ENCODE measurements at places on chromosomes 3 and 15.

GRCh38 chr15:89364341-89364740 is 29.7 kb upstream of the POLG start:
- DNase-seq, result no peak

DNA sequence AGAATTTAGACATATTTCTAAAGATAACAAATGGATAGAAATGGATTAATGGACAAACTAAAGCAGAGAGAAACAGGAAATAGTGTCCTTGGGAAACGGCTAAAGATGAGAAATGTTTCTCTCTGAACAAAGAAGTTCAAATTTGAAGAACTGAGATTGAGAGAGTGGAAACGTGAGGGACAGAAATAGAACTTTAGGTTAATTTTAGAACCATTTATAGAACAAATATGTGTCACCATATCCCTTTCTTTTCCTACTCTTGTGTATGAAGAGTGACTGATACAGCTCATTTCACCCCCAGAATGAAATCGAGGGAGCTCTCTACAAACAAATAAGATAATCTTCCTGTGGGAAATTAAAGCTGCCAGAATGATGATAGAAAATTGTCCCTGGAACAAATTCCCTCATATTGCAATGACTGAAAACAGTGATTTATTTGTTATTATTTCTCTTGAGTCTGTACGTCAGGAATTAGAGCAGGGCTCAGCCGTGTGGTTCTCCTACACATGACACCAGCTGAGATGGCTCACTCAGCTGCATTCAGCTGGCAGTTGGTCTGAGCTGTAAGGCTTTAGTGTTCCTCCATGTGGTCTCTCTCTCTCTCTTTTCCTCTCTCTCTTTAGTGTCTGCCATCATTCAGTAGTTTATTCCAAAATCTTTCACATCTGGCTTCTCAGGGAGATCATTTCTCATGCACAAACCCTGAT is 46.6 kb upstream of the ARPP21 start:
- DNase-seq, result no peak

DNA sequence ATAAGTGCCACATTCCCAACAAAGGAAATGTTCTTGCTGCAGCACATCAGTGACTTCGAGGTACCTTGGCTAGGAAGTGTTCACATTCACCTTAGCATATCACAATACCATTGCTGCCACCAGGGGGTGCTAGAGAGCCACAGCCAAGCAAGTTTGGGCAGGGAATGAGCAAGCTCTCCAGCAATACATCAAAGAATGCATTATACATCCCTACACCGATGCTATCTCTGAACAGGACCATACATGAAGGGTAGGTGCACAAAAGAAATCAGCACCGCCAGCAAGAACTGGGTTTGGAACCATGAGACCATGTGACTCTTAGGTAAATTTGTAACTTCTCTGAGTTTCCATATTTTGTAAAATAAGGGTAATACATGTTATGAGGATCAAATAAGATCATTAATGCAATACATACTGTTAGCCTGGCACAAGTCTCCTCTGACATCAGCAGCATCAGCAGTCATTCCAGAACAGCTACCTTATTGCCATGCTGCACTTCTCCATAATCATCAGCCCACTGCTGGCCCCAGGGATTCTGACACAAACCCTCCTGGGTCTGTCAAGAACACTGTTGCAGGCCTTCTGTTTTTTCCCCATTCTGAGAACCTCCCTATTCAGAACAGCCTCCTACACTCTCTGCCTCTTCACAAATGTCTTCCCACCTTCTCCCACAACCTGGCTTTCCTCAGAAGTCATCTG is 37.5 kb downstream of the RYK start:
- peak; percentile 93 for DNase-seq

DNA sequence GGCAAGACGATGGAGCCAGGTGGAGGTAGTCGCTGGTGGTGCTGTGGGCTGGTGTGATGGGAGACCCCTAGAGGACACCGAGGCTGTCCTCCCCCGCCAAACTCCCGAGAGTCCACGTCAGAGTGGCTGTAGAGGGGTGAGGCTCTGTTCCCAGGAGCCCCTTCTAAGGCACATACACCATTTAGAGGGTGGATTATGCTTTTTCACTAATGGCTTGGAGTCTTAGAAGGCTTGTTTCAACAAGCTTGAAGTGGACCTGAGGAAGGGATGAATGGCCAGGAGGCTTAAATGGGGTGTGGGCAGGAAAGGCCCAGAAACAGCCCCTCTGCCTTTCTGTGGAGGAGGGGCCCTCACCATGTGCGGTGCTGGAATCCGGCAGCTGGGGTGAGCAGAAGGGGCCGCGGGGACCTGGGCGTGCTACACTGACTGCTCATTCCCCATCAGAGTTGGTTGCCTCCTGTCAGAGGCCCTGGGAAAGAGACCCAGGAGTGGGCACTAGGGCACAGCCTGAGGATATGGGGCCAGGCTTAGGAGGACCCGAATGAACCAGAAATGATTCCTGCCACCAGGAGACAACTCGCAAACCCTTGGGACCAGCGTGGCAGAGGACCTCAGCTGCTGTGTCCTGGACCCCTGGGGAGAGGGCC is 66.2 kb downstream of the FEM1B start:
- DNase-seq, result no peak

DNA sequence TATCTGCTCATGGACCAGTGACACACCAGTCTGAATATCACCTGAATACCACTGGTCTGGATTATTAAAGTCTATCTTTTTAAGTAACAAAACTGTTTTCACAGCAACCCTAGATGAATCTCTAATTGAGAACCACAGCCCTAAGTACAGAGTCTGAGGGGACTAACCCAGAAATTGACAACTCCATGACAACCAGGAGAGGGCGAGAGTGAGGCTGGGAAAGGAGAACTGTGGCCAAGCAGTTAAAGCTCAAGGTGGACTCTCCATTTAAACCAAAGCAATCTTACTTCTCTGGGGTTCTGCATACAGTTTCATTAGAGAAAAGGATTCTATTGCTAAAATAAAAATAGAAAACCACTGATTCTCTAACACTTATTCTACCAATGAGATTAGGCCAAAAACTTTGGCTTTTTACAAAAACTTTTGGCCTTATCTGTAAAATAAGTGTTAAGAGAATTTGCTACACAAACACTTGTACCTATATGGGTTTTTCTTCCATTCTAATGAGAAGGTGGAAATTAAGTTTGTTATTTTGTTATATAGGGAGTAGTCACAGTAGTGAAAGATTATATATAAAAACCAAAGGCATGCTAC is 11.4 kb downstream of the NEK10 start:
- DNase-seq, result peak; percentile 42

DNA sequence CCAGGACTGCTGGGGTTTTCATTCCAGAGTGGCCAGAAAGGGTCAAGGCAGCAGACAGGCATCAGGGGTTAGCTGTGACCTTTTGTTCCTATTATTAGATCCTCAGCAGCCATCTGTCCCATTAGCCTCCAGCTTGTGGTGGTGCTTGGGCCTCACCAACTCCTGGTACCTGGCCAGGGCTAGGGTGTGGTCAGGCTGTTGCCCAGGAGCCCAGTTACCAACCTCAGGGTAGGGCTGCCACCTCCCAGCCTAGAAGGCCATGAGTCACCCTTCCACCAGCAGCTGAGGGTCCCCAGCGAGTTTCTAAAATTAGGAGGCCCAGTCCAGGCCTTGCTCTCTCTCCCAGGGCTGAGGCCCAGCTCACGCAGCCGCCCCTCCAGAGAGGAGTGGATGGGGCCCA is 12.2 kb downstream of the TMEM43 start:
- DNase-seq, result no peak

All from stimulated activated effector memory CD8-positive, alpha-beta T cell treated with anti-CD3 and anti-CD28 coated beads, Interleukin-12 subunit alpha, Interleukin-12 subunit beta, amount 100 ng/mL, for 72 hours (primary cell).